ENCODE measurements at places on chromosomes 4 and X. TPM values are rescaled to one million over a fixed set of nuclear protein-coding genes. Genes with fewer than 3 reads are reported as not detected.
A peak's percentile ranks its signal among the peaks of the same experiment; 100 is the strongest.

Gene HPRT1
- total RNA-seq = 40.3 TPM

Gene FRAS1
- 78.1 TPM for total RNA-seq

Gene ZFP92
- total RNA-seq = 0.23 TPM

Gene HEPH
- 31.7 TPM for total RNA-seq

Gene HSFX3
- total RNA-seq = not detected

Gene FAM47E
- 1.4 TPM for total RNA-seq

Gene JAKMIP1
- total RNA-seq = 5.4 TPM

Gene RTL9
- 0.07 TPM for total RNA-seq

Gene HS3ST1
- 0.44 TPM for total RNA-seq

Gene IL3RA
- total RNA-seq = not detected

Gene TMEM35A
- total RNA-seq = 3.9 TPM

Gene MSX1
- 0.62 TPM for total RNA-seq

Gene CENPC
- 20.3 TPM for total RNA-seq

Gene TLR1
- 0.34 TPM for total RNA-seq

DNA sequence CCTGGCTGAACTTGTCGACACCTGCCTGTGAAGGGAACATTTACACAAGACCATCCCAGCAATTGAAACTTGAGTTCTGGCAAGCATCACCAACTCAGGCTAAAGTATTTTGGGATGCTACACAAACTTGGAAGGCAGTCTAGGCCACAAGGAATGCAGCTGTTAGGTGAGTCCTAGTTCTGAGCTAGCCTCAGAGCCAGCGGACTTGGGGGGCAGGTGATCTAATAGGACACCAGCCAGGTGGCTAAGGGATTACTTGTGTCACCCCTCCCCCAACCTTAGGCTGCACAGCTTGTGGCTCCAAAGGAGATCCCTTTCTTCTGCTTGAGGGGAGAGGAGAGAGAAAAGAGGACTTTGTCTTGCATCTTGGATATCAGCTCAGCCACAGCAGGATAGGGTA, 62.3 kb upstream of the DKK2 start:
- H3K4me3 ChIP-seq = no peak overlapping the region
- no peaks in the 10 kb centered on the region for H3K36me3 ChIP-seq
- H3K4me1 ChIP-seq = peaks cover 19% of the 10 kb centered on the region
- H3K27me3 ChIP-seq = no peaks in the 10 kb centered on the region
- H3K27ac ChIP-seq = no peak overlapping the region

DNA sequence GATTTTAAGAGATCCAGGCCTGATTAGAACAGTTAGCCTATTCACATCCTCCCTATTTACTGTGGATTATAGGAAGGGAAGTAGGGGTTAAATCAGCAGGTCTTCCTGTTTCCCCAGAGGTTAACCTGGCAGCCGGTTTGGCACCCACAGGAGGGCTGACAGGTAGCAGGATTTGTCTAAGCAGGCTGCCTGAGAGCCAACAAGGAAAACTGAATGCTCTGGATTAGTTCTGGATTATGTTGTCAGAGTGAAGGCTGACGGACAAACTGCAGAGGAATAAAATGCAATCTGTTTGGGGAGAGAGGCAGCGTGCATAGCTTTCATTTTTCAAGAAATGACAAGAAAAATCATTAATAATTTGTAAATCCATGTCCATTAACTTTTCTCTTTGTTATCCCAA, 397.1 kb upstream of the FAM241A start:
- H3K36me3 ChIP-seq = no peaks in the 10 kb centered on the region
- H3K27ac ChIP-seq = no peak overlapping the region
- H3K27me3 ChIP-seq = no peaks in the 10 kb centered on the region
- H3K4me1 ChIP-seq = peaks cover 26% of the 10 kb centered on the region
- H3K4me3 ChIP-seq = no peak overlapping the region

GRCh38 chr4:173442223-173442932, 43.5 kb upstream of the SCRG1 start:
- no peaks in the 10 kb centered on the region for H3K27me3 ChIP-seq
- DNase-seq = no peak
- H3K36me3 ChIP-seq = 0 out of 2 replicates have a peak, but pooled peaks cover 3% of the 10 kb centered on the region
- no peaks in the 10 kb centered on the region for H3K4me1 ChIP-seq
- no peak overlapping the region for H3K4me3 ChIP-seq

DNA sequence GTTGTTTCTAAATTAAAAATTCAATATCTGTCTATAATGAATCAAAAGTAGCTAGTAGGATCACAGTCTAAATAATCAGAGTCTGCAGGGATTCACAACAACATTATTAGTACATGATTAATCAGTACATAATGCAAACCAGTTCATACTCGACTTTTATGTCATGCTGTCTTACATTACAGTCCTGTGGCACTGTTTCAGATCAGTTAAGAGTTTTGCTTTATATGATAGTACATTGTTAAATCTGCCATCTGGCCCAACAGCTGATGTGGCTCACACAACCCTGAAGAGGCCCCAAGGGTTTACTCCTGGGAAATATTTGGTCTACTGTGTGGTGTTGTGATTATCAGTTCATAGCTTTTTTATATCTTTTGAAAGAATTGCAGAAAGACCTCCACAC, 247.1 kb upstream of the ETNPPL start:
- no peak overlapping the region for H3K27ac ChIP-seq
- no peak overlapping the region for H3K4me3 ChIP-seq
- peaks cover 29% of the 10 kb centered on the region for H3K4me1 ChIP-seq
- no peaks in the 10 kb centered on the region for H3K27me3 ChIP-seq
- no peak for DNase-seq

- peaks cover 5% of the 10 kb centered on the region for H3K27me3 ChIP-seq
- no peak for DNase-seq
- H3K4me3 ChIP-seq = no peak overlapping the region
- H3K27ac ChIP-seq = no peak overlapping the region
- H3K4me1 ChIP-seq = no peaks in the 10 kb centered on the region
Observed at GRCh38 chr4:184248216-184248615, 30.5 kb upstream of the ENPP6 start.

- H3K4me1 ChIP-seq = no peaks in the 10 kb centered on the region
- no peaks in the 10 kb centered on the region for H3K36me3 ChIP-seq
- H3K27me3 ChIP-seq = no peaks in the 10 kb centered on the region
- H3K4me3 ChIP-seq = no peak overlapping the region
- H3K27ac ChIP-seq = no peak overlapping the region
- no peak for DNase-seq
Observed at GRCh38 chrX:66046612-66047235, 6.8 kb upstream of the VSIG4 start.

DNA sequence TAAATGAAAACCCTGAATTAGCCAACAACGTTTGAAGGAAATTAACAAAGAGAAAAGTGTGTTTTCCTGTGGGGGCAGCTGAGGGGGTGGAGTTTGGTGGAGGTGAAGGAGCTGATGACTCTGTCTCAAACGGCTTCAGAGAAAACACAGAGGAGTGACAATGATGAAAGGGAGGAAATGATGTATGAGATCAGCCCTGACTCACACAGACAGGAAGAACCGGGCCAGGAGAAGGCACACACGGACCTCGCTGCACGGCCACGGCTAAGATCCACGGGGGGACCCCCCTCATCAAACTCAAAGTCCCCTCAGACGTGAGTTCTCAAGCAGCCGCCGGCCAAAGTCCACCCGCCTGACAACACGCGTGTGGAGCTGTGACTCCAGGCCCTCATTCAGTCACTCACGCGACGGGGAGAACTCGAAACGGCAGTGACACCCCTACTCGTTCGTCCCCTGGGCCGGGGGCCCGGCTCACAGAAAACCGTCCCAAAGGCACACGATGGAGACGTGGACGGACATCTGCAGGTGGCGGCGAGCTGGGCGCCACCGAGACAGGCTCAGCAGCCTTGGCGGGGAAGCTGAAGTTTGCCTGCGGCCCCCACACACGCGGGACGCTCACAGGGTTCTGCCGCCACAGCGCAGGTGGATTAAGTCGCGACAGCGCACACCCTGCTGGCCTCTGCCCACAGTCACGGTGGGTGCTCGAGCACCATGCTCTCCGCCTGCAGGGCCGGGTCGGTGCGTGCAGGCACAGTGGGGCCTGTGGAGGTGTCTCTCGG, 28.8 kb downstream of the PPP2R3B start:
- H3K27ac ChIP-seq = peak overlapping the region; percentile 15
- no peak for DNase-seq
- H3K4me1 ChIP-seq = no peaks in the 10 kb centered on the region
- no peak overlapping the region for H3K4me3 ChIP-seq
- peaks cover 44% of the 10 kb centered on the region for H3K36me3 ChIP-seq
- H3K27me3 ChIP-seq = no peaks in the 10 kb centered on the region

DNA sequence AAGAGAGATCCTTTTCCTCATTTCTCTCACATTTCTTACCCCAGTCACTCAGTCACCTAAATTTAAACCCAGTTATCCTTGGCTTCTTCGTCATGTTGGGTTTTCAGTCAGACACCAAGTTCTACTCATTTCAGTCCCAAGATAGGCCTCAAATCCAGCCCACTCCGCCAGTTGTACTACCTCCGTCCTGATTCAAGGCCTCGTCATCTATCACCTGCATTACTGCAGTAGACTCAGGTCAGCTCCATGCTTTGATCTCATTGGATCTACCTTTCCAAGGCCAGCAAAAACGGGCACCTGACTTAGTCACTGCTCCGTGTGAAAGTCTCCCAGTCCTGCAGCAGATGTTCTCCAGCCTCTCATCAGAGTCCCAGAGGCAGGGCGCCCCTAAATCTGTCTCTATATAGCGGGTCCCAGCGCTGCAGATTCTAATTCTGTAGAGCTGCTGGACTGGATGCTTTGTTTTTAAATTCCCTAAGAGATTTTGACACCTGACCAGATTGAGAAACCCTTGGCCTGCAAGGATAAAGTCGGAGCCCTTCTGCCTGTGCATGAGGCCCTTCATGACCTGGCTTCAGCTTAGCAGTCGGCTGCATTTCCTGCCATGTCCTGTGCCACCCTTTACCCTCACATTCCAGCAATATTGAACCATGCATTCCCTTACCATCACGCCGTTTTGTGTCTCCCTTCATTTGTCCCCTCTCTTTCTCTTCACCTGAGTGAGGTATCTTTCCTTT, 53.7 kb downstream of the ZFX start:
- no peak for DNase-seq
- no peaks in the 10 kb centered on the region for H3K27me3 ChIP-seq
- peaks cover 29% of the 10 kb centered on the region for H3K4me1 ChIP-seq
- no peak overlapping the region for H3K4me3 ChIP-seq
- H3K27ac ChIP-seq = peak overlapping the region; percentile 85

DNA sequence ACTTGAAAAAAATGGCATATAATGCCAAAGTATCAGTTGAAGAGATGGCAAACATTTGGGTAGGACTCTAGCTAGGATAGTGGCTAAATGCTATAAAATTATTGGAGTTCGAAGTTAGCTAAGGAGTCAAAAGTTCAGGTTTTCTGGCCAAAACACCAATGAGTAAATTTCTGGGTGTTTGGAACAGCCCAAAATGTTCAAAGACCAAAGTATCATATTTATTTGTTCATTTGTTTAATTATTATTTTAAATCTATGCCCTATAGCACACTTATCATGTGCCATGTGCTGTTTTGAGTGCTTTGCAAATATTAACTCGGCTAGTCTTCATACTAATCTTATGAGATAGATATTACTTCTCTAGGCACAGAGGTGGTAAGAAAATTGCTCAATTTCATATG, 285.5 kb downstream of the TEX13C start:
- no peaks in the 10 kb centered on the region for H3K36me3 ChIP-seq
- H3K4me3 ChIP-seq = no peak overlapping the region
- DNase-seq = no peak
- H3K27me3 ChIP-seq = no peaks in the 10 kb centered on the region
- H3K4me1 ChIP-seq = no peaks in the 10 kb centered on the region

- no peak for DNase-seq
- no peaks in the 10 kb centered on the region for H3K27me3 ChIP-seq
- peaks cover 65% of the 10 kb centered on the region for H3K4me1 ChIP-seq
Observed at GRCh38 chr4:87053802-87054767, 119.3 kb downstream of the AFF1 start.

DNA sequence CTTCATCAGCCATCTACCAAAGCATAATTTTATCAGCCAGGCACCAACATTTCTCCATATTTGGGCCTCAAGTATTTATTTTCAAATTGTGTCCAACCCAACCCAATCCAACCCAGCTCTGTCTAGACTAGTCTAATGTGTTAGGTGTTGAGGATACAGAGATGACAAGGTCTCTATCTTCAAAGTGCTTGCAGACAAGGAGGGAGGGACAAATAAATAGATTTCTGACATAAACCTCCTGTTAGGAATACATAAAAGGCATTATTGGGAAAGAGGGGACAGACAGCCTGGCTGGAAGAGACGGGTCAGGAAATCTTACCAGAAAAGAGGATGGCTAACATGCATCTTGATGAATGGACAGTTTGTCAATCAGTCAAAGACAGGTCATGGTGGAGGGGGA, 115.4 kb upstream of the RPS6KA3 start:
- no peak overlapping the region for H3K4me3 ChIP-seq
- no peaks in the 10 kb centered on the region for H3K4me1 ChIP-seq
- no peak overlapping the region for H3K27ac ChIP-seq
- H3K36me3 ChIP-seq = no peaks in the 10 kb centered on the region

- no peaks in the 10 kb centered on the region for H3K36me3 ChIP-seq
- no peak overlapping the region for H3K4me3 ChIP-seq
- DNase-seq = no peak
- H3K27me3 ChIP-seq = peaks cover 2% of the 10 kb centered on the region
Observed at GRCh38 chrX:109934935-109935334, 68.0 kb upstream of the TMEM164 start.

DNA sequence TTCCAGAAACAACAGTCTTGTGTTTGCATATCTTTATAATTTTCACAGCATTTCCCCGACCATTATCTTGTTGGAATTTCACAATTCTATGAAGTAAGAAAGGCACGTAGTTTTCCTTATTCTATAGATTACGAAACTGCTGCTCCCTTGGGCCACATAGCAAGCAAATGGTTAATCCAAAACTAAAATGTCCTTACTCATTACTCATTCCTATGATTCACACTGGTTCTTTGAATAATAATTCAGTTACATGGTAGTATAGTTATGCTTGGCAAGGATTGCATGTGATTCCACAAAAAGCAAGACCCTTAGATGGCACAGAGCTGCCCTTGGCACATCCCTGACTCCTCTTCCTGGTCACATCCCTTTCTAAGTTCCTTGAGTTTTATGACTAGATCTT, 51.2 kb downstream of the OR13H1 start:
- peaks cover 2% of the 10 kb centered on the region for H3K27me3 ChIP-seq
- no peak overlapping the region for H3K4me3 ChIP-seq
- no peaks in the 10 kb centered on the region for H3K4me1 ChIP-seq
- H3K27ac ChIP-seq = no peak overlapping the region
- H3K36me3 ChIP-seq = no peaks in the 10 kb centered on the region

DNA sequence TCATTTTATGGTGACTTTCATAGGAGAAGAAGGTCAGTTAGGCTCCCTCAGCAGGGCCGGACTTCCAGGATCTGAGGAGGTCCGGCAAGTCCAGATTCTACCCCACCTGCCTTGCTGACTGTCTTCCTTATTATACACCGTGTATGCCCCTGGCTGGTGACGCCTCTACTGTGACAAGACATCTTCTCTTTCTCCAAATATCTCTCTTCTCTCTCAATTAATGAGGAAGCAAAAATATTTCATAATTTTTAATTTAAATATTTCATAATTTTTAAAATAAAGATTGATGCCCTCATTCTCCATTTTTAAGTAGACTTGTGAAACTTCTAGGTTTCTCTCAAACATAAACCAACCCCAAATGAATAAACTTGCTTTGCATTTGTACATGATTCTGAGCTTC, 202.5 kb downstream of the NSUN7 start:
- H3K4me3 ChIP-seq = no peak overlapping the region
- peaks cover 24% of the 10 kb centered on the region for H3K4me1 ChIP-seq
- DNase-seq = no peak
- no peaks in the 10 kb centered on the region for H3K36me3 ChIP-seq
- no peaks in the 10 kb centered on the region for H3K27me3 ChIP-seq

- H3K4me1 ChIP-seq = peaks cover 6% of the 10 kb centered on the region
- no peak for DNase-seq
- no peak overlapping the region for H3K27ac ChIP-seq
- H3K36me3 ChIP-seq = peaks cover 28% of the 10 kb centered on the region
- H3K4me3 ChIP-seq = no peak overlapping the region
Observed at GRCh38 chrX:13059637-13060499, 15.4 kb upstream of the FAM9C start.

- DNase-seq = no peak
- no peaks in the 10 kb centered on the region for H3K27me3 ChIP-seq
Observed at GRCh38 chr4:105369988-105370387, 103.9 kb downstream of the PPA2 start.

Data from WTC11 (cell line).